Stimulated activated CD8-positive, alpha-beta memory T cell treated with anti-CD3 and anti-CD28 coated beads, Interleukin-15, amount 100 ng/mL, for 48 hours (primary cell): ENCODE measurements at places on chromosomes 7 and 10.

- no peak for DNase-seq
These were observed 221.7 kb upstream of the TCF7L2 start for GRCh38 chr10:112728118-112728883.

DNA sequence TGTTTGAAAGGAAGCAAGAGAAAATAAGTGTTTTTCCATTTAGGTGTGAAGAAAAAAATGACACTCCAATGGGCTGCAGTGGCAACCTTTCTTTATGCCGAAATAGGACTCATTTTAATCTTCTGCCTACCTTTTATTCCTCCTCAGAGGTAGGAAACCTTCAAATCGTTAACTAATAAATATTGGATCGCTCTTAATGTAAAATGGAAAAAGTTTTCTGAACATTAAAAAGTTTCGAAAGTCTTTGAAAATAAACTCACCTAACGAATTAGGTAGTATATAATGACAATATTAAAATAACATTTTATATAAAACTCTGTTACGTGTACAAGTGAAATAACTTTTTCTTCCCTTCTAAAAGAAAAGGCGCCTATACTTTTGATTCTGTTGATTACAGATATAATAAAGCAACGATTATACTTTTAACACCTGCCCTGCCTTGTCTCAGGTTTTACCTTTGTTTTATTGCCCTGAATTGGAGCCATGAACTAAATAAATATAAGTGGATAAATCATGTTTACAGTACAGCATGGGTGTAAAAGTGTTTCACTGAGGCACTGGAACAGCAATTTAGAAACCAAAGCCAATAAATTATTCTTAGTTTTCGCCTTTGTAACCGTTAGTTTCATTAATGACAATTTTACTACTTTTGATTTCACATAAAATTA, 804 bp downstream of the BCAP29 start:
- no peak for DNase-seq

- DNase-seq: no peak
These were observed 66.2 kb downstream of the FAM53B start for GRCh38 chr10:124677749-124678556.

DNA sequence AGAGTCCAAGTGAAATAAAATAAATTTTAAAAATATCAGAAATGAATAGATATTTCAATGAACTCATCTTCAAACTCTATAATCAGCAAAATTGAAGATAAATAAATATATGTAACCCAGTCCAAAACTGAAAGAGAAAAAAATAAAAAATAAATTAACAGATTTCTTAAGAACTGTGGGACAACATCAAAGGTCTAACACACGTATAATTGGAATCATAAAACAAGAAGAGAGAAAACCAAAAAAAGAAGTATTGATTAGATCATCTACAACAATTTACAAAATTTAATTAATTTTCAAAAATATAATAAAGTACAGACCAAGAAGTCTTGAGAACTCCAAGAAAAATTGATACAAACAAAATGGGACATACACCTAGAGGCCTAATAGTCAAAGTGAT, 625.8 kb upstream of the SORCS1 start:
- DNase-seq: no peak
